ENCODE measurements at places on chromosomes 16 and 17.

- H3K27ac ChIP-seq, result no peak overlapping the region
- no peaks in the 10 kb centered on the region for H3K27me3 ChIP-seq
- DNase-seq, result no peak
- H3K4me1 ChIP-seq, result no peaks in the 10 kb centered on the region
- H3K36me3 ChIP-seq, result no peaks in the 10 kb centered on the region
Observed at GRCh38 chr17:836151-836550, 54.0 kb downstream of the MRM3 start.

DNA sequence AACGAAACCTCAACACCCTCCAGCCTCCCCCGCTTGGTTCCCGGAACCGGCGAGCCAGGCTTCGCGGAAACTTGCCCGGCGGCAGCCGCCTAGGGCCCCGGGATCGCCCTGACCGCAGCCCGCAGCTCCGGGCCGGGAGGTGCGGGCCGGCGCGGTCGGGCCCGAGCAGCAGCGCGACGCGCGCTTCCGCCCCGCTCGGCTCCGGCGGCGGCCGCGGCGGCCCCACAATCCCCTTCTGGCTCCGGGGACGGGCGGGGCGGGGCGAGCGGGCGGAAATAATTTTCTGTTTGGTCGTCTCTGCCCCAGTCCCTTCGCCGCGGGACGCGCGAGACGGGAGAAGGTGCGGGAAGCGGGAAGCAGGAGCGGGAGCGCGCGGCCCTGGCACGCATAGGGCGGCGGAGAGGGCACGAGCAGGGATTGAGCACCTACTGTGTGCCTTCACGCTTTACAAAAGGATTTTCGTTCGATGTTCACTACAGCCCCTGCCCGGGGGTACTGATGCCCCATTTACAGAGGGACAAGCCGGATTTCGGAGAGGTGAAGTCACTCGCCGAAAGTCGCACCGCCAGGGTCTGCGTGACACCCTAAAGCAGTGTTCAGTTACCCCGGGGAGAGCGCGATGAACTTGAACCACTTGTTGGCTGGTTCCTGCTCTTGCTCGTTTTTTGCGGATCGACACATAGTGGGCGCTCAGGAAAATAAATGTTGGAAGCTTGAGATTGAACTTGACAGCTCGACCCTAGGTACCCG is 2.7 kb upstream of the MLLT6 start:
- H3K36me3 ChIP-seq, result no peaks in the 10 kb centered on the region
- peak; percentile 94 for DNase-seq
- H3K4me3 ChIP-seq, result peak overlapping the region; percentile 73
- no peaks in the 10 kb centered on the region for H3K27me3 ChIP-seq
- H3K27ac ChIP-seq, result peak overlapping the region; percentile 98

DNA sequence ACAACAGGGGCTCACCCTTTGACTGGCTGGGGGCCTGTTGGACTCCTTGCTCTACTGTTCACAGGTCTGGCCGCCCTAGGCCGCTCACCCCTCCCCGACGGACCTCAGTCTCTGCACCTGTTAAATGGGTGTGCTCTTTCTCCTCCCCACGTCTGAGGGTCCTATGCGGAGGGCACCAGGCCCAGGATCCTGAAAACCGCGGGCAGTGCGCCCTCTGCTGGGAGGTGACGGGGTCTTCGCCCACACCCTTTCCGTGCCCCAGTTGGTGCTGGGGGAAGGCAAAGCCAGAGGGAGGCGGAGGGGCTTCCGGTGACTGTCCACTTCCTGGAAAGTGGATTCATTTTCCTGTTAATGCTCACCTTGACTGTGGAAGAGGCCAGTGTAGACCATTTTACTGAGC is 1010.9 kb downstream of the KCNJ18 start:
- H3K4me3 ChIP-seq, result no peak overlapping the region
- H3K27ac ChIP-seq, result no peak overlapping the region
- no peak for DNase-seq
- no peaks in the 10 kb centered on the region for H3K36me3 ChIP-seq
- no peaks in the 10 kb centered on the region for H3K27me3 ChIP-seq

GRCh38 chr17:13671341-13671740 is 69.6 kb upstream of the HS3ST3A1 start:
- no peaks in the 10 kb centered on the region for H3K4me1 ChIP-seq
- DNase-seq, result no peak
- no peaks in the 10 kb centered on the region for H3K27me3 ChIP-seq
- H3K4me3 ChIP-seq, result no peak overlapping the region
- no peaks in the 10 kb centered on the region for H3K36me3 ChIP-seq

GRCh38 chr16:49346459-49346858 is 27.1 kb upstream of the C16orf78 start:
- H3K4me3 ChIP-seq, result no peak overlapping the region
- DNase-seq, result no peak
- no peaks in the 10 kb centered on the region for H3K4me1 ChIP-seq
- H3K36me3 ChIP-seq, result no peaks in the 10 kb centered on the region
- H3K27ac ChIP-seq, result no peak overlapping the region

- peak overlapping the region; percentile 80 for H3K27ac ChIP-seq
- no peak overlapping the region for H3K4me3 ChIP-seq
- DNase-seq, result no peak
- H3K27me3 ChIP-seq, result no peaks in the 10 kb centered on the region
Observed at GRCh38 chr16:85394456-85395206, 218.5 kb upstream of the GSE1 start.

- no peak overlapping the region for H3K4me3 ChIP-seq
Observed at GRCh38 chr16:77171745-77172635, 19.0 kb upstream of the MON1B start.

GRCh38 chr16:66120656-66121055 is 245.8 kb upstream of the CDH5 start:
- no peak overlapping the region for H3K4me3 ChIP-seq
- no peak overlapping the region for H3K27ac ChIP-seq
- no peak for DNase-seq
- H3K27me3 ChIP-seq, result no peaks in the 10 kb centered on the region
- no peaks in the 10 kb centered on the region for H3K36me3 ChIP-seq

DNA sequence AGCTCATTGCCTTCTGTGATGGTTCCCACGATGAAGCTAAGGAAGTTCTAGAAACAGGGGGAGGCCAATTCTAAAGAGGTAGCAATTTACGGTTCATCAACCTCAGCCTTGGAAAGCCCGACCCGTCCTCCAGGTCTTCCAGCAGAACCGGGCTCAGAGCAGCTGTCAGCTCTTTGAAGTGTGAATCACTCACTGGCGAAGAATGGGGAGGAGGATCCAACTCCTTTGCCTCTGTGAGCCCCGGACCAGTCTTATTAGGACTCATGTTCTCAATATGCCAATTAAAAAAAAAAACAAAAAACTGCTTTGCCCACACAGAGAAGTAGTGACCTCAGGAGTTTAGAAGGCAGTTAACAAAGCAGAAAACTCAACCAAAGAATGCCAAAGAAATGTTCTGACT is 31.4 kb downstream of the STX8 start:
- no peak overlapping the region for H3K27ac ChIP-seq
- no peak for DNase-seq
- H3K4me1 ChIP-seq, result no peaks in the 10 kb centered on the region
- H3K27me3 ChIP-seq, result no peaks in the 10 kb centered on the region
- no peaks in the 10 kb centered on the region for H3K36me3 ChIP-seq

- H3K4me1 ChIP-seq, result peaks cover 38% of the 10 kb centered on the region
- no peak overlapping the region for H3K4me3 ChIP-seq
- no peak for DNase-seq
- no peaks in the 10 kb centered on the region for H3K36me3 ChIP-seq
- H3K27me3 ChIP-seq, result peaks cover 80% of the 10 kb centered on the region
Observed at GRCh38 chr17:48553190-48553547, 8.3 kb upstream of the HOXB2 start.

All from hepatocyte (in vitro differentiated cells).